ENCODE measurements at places on chromosomes 2 and 18.

- DNase-seq: no peak
Measured at GRCh38 chr2:10814571-10815331, 2.2 kb upstream of the PDIA6 start.

DNA sequence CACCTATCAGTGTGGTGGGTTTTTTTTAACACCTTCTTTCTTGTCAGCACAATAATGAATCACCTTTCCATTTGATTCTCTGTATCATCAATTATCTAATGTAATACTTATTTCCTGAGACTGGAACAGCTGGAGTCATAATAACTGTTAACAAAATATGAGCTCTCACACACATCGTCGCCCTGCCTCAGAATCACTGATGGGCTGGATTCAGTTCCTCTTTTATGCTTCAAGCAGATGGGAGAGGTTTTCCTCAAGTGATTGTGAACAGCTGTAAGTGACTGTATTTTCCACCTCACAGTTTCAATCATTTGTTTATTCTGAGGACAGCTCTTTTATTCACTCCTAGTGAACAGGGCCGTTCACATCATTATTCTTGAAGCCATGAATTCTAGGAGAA, 330.2 kb downstream of the DSC3 start:
- DNase-seq: no peak

GRCh38 chr2:70901227-70902066, 34.3 kb upstream of the ATP6V1B1 start:
- DNase-seq: no peak

- no peak for DNase-seq
Measured at GRCh38 chr2:178397002-178397605, 53.9 kb downstream of the PRKRA start.

- DNase-seq: no peak
Measured at GRCh38 chr2:172944022-172944793, 131.4 kb upstream of the MAP3K20 start.

DNA sequence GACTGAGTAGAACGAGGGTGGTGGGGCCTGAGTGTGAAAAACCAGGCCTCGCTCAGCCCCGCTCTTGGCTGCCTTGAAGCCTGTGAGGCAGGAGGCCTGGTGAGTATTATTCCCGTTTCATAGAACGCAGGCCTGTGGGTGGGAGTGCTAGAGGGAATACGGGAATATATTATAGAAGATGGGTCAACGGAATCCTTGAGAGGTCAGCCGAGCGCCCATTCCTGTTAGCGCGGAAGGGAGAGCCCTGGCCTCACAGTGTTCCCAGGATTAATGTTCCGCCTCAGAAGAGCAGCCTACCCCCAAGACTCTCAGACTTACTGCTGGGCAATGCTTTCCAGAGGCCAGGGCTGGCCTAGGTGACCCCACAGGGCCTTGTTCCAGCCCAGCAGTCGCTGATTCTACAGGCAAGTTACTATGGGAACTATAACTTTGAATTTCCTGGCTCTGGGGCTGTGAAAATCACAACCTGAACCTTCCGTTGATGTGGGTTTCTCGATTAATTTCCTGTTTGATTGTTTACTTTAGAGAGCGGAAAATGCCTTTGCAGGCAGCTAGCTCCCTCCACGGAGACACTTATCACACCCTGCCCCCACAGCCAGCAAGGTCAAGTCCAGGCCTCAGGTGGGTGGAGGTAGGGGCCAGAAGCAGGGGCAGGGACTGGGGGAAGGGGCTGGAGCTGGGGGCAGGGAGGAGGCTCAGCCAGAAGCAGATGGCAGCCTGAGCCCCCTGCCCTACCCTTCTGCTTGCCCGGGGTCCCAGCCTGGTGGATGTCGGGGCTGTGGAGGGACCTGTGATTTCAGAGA, 108.3 kb downstream of the SMAD7 start:
- peak; percentile 14 for DNase-seq

- peak; percentile 7 for DNase-seq
Measured at GRCh38 chr18:24054130-24054529, 39.6 kb downstream of the TTC39C start.

GRCh38 chr2:197107291-197108269, 181.1 kb upstream of the PGAP1 start:
- DNase-seq: no peak

DNA sequence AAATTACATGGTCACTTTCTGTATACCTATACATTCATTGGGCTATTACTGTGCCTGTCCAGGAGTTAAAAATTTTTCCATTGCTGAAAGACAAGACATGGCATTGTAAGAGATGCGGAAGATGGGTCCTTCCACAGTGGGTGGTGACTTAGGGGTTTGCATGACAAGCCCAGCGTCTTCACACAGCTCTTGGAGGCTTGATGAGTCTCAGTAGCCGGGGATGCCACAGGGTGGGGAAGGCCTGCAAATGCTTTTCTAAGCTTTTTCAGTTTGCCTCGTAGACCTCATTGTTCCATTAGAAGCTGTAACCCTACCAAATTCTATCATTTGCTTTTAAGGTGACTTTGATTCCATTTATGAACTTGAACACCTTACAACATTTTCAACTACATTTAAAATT, 18.1 kb upstream of the MAPRE3 start:
- DNase-seq: no peak

- no peak for DNase-seq
Measured at GRCh38 chr2:12819721-12820120, 103.0 kb downstream of the TRIB2 start.

GRCh38 chr2:205073433-205074020, 528.3 kb downstream of the PARD3B start:
- no peak for DNase-seq

GRCh38 chr2:181189951-181190350, 209.5 kb downstream of the UBE2E3 start:
- no peak for DNase-seq

GRCh38 chr18:25170402-25170801, 181.6 kb downstream of the ZNF521 start:
- DNase-seq: no peak

DNA sequence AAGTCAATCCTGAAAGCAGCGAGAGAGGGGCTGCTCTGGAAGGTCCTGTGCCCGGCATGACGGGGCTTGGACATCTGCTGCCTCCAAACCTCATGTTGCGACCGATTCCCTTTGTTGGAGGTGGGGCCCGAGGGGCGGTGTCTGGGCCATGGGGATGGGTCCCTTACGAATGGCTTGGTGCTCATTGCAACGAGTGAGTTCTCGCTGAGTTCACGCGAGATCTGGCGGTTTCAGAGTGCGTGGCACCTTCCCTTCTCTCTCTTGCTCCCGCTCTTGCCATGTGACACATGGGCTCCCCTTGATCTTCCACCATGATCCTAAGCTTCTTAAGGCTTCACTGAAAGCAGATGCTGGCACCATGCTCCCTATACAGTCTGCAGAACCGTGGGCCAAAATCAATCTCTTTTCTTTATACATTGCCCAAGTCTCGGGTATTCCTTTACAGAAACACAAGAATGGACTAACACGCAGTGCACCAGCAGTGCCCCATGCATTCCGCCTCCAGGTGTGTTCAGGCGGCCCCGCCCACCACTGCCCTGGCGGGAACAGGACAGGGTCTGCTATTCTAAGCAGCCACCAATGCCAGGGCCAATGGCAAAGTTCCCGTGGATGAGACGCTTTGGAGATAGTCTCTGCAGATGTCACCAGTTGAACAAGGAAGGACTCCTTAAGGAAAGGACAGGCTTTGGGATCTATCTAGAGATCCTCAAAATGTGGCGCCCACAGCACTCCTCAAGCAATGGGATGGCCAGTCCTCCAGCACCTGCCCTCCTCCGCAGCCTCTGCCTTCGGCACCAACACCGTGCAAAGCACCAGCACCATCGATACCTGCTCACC, 63.4 kb downstream of the ZNF516 start:
- DNase-seq: no peak

- no peak for DNase-seq
Measured at GRCh38 chr2:44566059-44566458, 204.3 kb downstream of the CAMKMT start.
